ENCODE measurements at places on chromosomes 12 and 14.

DNA sequence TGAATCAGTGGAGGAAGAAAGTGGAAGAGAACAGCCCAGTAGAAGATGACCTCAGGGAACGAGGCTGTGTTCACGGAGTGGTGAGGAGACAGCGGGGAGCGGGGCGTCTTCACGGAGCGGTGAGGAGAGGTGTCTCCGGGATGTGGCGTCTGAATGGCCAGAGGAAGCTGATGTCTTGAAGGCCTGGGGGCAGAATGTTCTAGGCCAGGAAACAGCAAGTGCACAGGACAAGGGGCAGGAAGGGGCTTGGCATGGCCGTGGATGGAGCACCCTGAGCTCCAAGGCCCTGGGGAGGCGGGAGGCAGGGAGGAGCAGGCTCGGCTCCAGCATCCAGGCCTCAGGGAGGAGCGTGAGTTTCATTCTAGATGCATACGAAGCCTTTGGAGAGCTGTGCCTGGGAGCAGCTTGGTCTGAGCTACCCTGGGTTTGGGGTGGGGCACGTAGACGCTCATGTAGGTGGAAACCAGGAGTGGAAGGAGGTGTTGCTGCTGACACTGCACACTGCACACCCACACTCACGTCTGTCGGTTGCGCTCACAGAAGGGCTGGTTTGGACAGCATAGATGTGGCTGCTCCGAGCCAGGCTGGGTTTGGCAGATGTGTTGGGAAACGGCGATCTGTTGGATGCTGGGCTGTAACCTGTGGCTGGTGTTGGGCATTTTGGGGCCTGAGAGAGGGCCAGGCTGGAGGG is 131.6 kb downstream of the ADGRD1 start:
- DNase-seq, result no peak

GRCh38 chr12:79162948-79163347 is 298.4 kb downstream of the SYT1 start:
- no peak for DNase-seq

- DNase-seq, result no peak
Measured at GRCh38 chr14:96050482-96050881, 11.3 kb downstream of the C14orf132 start.

DNA sequence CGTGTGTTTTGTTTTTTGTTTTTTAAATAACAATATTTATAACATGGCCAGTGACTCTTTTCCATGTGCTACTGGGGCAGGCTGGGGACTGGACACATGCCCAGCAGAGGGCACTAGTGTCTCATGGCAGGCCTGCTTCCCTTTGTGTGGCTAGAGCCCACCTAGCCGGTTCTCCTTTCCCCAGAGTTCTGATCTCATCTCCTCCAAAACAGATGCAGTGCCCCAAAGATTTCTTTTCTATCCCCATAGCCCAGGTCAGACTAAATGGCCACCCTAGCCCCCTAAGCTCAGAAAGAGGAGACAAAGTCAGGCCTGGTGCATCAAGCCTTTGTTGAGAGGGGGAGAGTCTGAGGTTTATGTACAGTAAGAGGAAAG is 21.2 kb downstream of the PRPF40B start:
- DNase-seq, result peak; percentile 83

GRCh38 chr14:86296173-86296572 is 766.2 kb downstream of the FLRT2 start:
- DNase-seq, result no peak

DNA sequence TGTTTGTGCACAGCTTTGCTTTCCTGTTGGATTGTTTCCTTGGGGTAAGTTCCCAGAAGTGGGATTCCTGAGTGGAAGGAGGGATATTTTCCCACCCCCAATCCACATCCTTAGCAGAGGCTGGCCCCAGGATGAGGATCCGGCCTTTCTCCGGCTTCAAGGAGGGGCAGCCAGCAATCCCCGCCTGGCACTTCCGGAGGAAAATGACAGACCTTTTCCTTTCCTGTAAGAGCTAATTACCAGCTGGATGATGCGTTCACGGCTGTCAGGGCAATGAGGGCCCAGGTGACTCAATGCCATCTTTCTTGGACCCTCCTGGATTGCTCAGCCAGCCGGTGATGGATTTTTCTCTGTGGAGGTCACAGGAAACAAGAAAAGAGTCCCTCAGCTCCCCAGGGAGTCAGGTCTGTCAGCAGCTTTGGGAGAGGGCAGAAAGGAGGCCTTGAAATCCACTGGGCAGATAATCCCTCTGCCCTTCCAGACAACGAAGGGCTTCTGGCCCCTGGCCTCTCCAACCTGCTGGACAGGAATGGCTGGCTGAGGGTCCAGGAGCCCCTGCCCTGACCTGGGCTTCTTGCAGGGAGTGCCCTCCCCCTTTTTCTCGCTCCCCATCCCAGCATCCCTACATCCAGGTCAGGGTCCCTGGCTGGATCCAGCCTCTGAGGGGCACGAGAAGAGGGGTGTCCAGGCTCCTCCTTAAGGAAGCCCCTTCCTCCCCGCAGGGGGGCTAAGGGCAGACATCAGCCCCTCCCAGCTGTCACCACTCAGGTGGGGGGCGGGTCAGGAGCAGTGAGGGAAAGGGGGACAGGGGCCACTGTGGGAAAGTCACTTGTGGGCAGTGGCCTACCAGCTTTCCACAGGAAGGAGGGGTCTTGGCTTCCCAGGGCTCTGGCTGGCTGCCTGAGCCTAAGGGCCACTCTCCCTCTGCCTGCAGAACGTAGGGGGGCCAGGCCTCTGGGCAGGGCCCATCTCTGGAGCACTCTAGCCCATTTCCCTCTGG is 16.1 kb upstream of the CCDC85C start:
- DNase-seq, result no peak

DNA sequence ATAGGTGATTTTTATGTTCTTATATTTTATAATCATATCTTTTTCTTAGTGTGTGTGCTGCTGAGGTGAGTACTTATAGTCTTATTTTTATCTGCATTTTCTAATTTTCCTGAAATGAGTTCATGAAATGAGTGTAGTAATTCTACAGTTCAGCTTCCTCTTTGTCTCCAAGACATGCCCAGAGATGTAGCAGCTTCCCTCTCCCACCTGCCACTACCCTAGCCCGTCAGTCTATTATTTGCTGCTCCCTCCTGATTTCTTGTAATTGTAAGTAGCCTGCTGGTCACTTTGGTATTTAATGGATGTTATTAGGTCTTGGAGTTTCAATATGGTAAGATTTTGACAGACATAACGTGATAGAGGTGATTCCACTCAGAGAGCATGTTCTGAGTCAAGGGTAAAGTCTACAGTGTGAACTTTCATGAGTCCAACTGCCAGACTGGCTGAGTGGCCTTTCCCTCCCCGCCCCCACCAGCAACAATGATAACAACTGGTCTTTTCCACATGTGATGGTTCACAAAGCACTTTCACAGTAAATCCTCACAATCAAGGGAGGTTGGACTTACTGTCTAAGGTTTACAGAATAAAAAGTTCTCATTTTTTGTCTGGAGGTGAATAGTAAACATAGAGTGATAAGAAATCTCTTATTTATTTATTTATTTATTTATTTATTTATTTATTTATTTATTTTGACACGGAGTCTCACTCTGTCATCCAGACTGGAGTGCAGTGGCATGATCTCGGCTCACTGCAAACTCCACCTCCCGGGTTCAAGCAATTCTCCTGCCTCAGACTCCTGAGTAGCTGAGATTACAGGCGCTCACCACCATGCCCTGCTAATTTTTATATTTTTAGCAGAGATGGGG is 4.2 kb upstream of the RIPK3 start:
- no peak for DNase-seq

- no peak for DNase-seq
Measured at GRCh38 chr14:104403421-104404220, 175.9 kb upstream of the C14orf180 start.

- peak; percentile 57 for DNase-seq
Measured at GRCh38 chr12:104604070-104604994, 147.6 kb downstream of the CHST11 start.

DNA sequence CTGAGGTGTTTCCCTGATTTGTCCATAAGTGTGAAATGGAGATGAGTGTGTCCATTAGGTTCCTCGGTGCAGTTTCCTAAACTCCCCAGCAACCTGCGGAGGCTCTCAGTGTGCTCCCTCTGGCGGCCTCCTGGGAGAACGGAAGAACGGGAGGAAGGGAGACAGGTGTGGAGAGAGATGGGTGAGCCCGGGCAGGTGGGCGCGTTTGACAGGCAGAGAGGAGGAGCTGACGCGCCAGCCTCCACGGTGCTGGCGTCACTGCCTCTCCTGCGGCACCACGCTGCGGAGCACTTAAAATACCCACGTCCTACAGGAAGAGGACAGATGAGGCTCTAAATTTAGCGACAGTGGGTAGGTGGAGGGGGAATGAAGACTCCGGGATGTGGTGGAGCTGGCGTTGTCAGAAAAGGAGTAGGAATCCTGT is 26.8 kb upstream of the PEX5 start:
- DNase-seq, result no peak

DNA sequence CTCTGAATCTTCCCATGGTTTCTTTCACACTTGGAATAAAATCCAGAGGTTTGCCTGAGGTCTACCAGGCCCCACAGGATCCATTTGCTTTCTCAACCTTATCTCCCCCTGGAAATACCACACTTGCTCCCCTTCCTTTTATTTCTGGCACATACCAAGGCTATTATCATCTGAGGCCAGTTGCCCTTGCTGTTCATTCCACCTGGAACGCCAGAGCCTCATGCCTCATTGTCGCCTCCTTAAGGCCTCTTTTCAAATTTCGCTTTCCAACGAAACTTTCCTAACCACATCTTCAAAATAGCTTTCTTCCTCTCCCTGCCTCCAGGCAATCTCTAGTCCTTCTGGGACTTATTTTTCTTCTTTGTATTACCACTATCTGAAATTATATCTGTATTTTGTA is 11.2 kb upstream of the LRIG3 start:
- no peak for DNase-seq

GRCh38 chr12:24852420-24852819 is 96.5 kb downstream of the BCAT1 start:
- DNase-seq, result no peak

DNA sequence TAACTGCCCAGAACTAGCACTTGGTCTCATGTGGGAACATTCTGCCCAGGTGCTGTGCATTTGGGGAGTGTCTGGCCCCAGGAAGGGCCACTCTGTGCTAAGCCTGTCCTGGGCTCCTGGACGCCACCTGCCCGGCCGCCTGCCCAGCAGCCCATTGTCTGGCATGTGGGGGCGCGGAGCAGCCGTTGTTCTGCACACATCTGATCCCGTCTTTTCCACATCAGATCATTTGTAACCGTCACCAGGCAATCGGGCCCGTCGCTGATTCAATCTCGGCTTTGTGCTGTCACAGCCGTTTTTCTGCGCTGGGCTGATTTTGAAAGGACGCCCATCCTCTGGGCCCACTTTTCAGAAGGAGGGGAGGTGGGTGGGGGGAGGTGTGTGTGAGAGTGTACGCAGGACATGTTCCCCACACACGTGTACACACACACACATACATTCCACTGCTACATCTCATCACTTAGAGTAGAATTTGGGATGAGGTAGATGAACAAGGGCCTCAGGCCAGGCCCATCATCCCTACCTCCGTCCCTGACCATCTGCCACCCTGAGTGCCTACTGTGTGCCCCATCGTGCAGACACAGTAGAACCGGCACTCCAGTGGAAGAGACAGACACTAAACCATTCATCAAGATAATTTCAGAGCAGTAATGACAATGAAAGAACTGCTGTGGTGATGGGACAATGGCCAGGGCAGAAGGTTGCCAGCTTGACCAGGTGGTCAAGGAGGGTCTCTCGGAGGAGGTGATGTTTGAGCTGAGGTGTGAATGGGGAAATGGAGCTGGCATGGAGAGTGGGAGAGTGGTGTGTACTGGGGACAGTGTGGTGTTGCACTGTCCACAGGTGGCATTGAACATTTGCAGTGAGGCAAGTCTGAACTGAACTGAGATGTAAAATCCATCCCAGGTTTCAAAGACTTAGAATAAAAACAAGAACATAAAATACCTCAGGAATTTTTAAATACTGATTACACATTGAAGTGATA is 19.0 kb downstream of the FAM222A start:
- DNase-seq, result no peak

GRCh38 chr14:33375786-33376185 is 437.1 kb downstream of the NPAS3 start:
- DNase-seq, result no peak

DNA sequence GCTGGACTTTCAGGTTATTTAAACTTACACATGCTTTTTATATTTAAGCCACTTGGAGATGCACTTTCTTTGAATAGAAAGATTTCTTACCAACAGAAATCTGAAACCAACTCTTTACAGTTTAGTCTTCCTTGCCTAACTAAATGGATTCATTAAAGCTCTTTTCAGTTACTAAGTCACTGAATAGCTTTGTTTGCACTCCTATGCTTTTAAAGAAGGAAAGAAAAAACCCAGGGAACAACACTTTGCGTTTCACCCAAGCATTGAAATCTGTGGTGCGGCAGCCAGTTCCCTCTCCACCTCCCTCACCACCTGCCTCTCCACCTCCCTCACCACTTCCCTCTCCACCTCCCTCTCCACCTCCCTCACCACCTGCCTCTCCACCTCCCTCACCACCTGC is 70.3 kb downstream of the RIMBP2 start:
- no peak for DNase-seq

DNA sequence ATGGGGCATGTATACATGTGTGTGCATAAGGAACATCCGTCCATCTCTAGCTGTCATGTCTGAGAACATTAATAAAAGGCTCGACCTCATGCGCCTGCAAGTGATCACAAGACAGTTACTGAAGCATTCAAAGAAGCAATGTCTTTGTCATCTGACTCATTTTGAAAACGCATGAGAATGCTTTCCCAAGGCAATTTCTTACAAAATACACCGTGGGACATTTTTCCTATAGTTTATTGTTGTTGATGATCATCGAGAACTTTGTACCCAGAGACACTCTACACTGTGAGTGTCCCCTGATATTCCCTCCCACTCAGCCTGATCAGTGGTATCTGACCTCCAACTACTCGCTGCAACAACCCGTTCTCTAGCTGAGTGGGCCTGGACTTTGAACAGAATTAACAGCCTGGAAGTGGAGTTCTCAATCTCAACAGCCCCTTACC is 68.1 kb downstream of the ETV6 start:
- DNase-seq, result no peak

DNA sequence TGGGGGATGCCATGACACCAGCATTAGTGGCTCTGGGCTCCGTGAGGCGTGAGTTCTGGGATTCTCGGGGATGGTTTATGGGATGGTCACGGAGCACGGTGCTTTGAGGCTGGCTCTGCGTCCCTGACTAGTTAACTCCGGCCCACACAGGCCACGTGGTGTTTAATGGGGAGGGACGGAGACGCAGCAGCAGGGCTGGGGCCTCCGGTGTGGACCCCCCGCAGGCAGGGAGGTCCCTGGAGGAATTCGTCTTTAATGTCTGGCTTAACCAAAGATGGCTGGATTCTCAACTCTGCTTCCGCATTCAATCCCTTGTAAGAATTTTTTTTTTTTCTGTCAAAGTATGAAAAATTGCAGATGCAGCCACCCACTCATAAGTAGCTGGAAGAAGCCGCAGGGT is 86.4 kb upstream of the RFLNA start:
- no peak for DNase-seq

- DNase-seq, result no peak
Measured at GRCh38 chr12:81843599-81843998, 84.4 kb upstream of the PPFIA2 start.
